B cell (primary cell): ENCODE measurements at places on chromosomes 3 and 15.

DNA sequence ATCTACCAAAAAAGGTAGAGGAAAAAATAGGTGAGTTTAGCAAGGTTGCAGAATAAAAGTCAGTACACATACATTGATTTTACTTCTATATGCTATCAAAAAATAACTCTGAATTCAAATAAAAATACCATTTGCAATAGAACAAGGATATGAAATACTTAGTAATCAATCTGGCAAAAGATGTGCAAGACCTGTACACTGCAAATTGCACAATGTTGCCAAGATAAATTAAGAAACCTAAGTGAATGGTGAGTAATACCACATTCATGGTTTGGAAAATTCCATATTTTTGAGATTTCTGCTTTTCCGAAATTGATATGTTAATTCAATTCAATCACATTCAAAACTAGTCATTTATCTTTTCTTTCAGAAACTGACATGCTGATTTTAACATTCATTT lies 464.8 kb downstream of the EPHA3 start:
- no peaks in the 10 kb centered on the region for H3K36me3 ChIP-seq
- no peaks in the 10 kb centered on the region for H3K4me1 ChIP-seq
- no peak overlapping the region for H3K4me3 ChIP-seq
- H3K27ac ChIP-seq: no peak overlapping the region

DNA sequence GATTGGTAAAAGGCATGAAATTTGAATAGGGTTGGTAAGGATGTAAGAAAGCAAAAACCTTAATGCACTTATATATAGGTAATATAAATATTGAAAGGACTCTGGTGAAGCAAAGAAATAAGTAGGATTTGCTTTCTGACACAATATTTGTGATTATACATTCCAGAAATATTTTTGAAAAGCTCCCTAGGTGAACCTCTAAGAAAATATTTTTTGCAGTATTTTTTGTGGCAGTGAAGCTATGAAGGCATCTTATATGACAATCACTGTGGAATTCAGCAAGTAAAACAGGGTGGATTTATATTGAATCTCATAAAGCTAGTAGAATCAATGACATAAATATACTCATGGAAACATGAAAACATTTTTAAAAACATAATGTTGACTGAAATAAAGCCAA lies 119.6 kb upstream of the EPHA3 start:
- no peaks in the 10 kb centered on the region for H3K4me1 ChIP-seq
- H3K4me3 ChIP-seq: no peak overlapping the region
- H3K27ac ChIP-seq: no peak overlapping the region
- H3K36me3 ChIP-seq: no peaks in the 10 kb centered on the region

DNA sequence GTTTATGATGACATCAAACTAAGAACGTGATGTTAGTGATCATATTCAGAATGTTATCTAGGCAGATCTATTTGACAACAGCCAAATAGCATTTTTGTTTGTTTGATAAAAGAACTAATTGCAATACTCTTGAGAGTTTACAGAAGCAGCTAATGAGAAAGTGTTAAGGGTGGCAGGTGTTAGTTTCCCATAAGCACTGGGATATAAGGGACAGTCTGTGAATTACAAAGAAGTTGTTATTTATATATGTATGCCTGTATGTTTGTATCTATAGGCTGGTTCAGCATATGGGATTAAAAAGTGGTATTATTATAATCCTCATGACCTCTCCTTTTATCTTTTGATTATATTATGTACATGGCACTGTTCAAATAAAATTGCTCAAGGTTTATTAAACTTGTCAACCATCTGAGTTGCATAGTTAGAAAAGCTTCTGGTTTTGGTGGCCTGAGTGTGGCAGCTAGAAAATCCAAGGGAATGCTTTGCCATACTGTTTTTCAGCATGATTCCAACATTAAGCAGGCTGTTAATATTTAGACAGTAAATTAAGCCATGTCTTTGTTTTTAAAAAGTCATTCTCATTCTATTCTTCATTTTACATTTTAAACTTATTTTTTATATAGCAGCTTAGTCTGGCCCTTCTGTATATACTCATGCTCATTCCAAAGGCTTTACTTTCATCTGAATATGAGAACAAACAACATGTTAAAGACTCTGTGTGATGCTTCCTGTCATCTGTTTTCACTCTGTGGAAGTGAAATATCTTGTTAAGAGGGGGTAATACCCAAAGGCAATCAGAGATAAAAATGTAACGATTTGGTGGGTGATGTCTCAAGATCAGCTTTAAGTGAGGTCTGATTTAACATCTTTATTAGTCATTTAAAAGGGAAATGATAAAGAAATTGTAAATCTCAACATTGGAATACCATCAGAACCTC lies 13.1 kb downstream of the ROBO2 start:
- no peak overlapping the region for H3K27ac ChIP-seq
- H3K4me3 ChIP-seq: no peak overlapping the region
- no peak for DNase-seq

DNA sequence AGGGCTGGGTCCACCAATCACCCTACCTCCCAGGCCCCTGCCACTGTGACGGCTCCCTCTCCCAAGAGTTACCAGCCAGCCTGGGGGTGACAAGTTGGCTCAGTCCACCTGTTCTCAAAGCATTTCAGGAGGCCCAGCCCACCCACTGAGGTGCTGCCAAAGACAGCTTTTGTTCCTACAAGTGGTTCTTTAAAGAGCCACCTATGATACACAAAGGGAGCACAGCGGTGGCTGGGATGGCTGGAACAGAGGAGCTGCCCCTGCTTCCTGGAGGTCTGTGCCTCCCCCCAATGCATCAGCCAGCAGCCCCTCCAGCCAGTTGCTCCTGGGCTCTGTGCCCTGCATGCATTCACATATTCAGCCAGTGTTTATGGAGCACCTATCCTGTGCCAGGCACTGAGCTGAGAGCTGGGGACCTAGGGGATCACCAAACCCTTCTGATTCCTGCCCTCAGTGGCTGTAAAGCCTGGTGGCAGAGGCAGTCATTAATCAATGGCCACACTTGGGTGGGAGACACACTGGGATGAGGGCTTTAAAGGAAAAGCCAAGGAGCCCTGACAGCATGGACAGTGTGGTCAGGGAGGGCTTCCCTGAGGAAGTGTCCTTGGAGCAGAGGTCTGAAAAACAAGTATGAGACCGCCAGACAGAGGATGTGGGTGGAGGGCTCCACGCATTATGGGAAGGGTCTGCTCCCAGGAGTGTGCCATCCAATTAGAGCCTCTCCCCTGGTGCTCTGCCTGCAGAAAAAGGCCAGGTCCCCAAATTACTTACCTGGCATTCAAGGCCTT lies 107.1 kb upstream of the LINGO1 start:
- H3K4me3 ChIP-seq: no peak overlapping the region
- H3K4me1 ChIP-seq: no peaks in the 10 kb centered on the region
